Renal cortex interstitium (tissue), 15 donors: ENCODE measurements at places on chromosomes 7 and 10. TPM values are rescaled to one million over a fixed set of nuclear protein-coding genes. Genes with fewer than 3 reads are reported as not detected.
A peak's percentile ranks its signal among the peaks of the same experiment; 100 is the strongest.

GRCh38 chr10:78565841-78566240 is 502.9 kb upstream of the ZMIZ1 start:
- DNase-seq = no peak

DNA sequence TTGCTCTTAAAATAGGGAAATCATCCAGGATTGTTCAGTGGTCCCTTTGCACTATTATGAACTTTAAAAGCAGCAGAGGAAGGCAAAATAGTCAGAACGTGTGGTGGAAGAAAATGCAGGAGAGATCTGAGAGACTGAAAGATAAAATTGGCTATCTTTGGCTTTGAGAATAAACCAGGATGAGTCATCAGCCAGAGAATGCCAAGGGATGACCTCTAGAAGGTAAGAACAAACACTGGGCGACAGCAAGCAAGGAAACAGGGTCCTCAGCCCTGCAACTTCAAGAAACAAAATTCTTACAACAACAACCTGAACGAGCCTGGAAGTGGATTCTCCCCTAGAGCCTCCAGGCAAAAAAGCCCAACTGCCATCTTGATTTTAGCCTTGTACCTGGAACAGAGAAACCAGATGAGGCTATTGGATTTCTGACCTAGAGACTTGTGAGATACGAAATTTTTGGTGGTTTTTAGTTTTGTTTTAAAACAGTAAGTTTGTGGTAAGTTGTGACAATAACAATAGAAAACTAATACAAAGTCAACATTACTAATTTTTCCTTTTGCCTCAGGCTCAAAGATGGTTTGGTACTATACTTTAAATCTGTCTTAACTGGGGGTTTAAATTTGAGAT is 130.2 kb upstream of the CNTNAP2 start:
- DNase-seq = no peak

DNA sequence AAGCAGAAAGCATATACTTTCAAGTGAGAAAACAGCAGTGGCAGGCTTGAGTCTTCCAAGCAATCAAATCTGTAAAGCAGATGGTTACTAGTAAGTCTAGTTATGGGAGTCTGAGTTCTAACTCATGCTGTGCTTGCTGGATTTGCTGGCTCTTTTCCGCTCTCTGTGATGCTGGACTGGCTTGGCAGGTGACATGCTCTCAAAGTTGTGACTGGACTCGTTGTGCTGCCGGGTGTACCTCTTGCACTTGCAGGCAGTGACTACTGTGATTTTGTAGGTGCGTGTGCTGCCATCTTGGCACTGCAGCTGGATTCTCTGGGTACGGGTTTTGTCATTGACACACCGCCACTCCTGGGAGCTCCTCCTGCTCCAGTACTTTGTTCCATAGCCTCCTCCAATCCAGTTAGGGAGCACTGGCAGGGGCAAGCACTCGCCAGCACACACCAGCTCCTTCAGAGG is 3.1 kb downstream of the SOSTDC1 start:
- DNase-seq = no peak

DNA sequence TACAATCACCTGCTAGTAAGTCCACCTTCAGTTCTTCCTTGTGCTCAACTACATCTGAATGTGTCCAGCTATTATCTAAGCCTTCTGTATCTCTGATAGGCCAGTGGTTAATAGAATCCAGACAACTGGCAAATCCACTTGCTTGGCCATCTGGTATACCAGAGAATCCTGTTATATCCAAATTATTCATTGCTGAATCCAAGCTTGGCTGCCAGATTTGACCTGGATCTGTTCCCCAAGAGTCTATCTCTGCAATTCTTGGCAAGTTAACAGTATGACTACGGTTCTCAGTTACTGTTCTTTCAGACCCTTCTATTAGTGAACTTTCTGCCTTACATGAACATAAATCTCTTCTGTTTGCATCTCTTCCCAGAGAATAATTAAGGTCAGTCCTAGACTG is 154.6 kb upstream of the TARP start:
- DNase-seq = no peak

GRCh38 chr7:145534301-145534700 is 582.3 kb upstream of the CNTNAP2 start:
- DNase-seq = no peak

DNA sequence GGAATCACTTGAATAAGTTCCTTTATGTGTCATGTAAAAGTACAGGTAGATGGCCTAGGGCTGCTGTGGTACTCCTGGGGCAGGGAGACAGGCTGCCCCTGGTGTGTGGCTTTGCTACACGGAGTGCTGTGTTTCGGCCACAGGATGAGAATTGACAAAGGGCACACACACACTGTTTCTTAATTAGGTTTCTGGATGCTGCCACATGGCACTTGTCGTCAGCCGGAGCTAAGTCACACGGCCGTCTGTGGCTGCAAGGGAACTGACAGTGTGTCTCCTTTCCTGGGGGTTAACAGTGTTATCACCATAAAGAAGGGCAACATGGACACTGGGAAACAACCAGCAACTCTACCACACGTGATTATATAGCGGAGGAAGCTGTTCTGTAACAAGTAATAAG is 55.7 kb upstream of the CREB5 start:
- DNase-seq = no peak

GRCh38 chr7:100378114-100378755 is 4.9 kb downstream of the PILRA start:
- DNase-seq = no peak

GRCh38 chr10:12908773-12909172 is 92.7 kb downstream of the CCDC3 start:
- no peak for DNase-seq

GRCh38 chr7:30788640-30789333 is 17.6 kb downstream of the MINDY4 start:
- no peak for DNase-seq

DNA sequence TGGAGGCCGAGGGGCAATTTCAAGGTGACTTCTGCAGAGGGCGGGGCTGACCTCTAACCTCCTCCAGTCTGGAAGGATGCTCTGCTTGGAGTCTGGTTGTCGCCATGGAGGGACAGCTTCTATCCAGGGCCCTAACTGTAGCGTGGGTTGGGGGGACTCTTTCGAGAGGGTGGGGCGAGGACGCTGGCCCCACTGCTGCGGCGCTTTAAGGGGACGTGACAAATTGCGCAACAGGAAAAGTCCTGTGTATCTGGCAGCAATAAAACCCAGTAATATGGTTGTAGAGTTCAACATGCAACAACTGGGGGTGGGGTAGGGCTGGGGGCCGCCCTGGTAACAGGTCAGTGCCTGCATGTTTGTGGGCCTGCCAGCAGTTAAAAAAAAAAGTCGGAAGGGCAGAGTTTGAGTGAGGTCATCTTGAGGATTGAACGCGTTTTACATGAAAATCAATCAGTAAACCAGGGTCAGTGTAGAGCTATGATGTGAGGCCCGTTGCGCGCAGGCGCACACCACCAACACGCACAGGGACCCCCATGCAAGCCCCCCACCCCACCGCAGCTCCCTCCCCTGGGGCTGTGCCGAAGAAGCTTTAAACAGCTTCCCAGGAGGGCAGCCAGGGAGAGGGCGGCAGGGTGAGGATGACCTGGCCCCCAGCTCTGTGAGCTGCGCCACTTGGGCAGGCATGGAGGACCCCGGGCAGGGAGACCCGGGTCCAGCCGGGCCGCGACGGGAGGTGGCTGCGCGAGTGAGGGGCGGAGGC is 4.3 kb downstream of the SHH start:
- DNase-seq = no peak

DNA sequence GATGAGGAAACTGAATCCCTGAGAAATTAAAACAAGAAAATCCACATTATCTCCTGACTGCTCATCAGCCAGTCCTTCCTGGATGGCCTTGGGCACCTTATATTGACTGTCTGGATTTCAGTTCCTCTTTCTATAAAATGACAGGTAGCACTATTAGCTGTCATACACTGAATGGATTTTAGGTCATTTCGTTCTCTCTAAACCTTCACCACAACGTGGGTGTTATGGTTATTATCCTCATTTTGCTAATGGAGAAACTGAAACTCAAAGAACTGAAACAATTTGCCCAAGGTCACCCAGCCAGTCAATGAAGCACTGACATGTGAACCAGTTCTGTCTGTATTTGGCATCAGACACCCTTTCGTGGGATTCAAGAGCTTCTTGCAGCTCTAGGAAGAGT is 193.8 kb downstream of the CYP26A1 start:
- DNase-seq = no peak

- DNase-seq = peak; percentile 12
Measured at GRCh38 chr7:109864230-109864629, 1226.7 kb upstream of the LRRN3 start.

GRCh38 chr10:13827076-13827797 is 240.5 kb downstream of the PRPF18 start:
- DNase-seq = no peak

DNA sequence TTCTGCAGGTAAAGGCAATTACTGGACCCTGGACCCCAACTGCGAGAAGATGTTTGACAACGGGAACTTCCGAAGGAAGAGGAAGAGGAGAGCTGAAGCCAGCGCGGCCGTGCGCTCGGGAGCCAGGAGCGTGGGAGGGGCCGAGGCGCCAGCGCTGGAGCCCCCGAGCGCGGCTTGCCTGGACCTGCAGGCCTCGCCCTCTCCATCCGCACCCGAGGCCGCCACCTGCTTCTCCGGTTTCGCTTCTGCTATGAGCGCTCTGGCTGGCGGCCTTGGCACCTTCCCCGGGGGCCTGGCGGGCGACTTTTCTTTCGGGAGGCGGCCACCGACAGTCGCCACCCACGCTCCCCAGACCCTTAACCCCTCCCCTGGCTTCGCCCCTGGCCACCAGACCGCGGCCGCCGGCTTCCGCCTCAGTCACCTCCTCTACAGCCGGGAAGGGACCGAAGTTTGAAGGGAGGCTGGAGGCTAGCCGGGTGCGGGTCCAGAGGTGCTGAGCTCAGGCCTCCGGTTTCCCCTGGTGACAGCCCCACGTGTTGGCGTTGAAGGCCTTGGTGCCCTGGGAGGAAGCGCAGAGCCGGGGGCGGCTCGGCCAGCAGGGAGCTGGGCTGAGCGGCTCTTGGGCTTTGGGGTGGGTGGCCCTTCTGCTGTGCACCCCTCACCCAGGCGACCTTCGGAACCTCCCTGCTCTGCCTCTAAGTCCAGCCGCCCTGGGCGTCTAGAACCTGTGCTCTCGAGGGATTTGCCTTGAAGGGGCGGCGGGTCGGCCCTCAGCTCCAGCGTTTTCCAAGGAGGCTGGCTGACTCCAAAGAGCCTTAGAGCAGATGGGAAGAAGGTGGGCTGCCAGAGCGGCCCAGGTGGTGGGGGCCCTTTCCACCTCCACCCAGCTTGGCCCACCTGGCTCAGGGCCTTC is 1.8 kb downstream of the FOXI2 start:
- no peak for DNase-seq

GRCh38 chr10:85995791-85996190 is 370.8 kb downstream of the GRID1 start:
- DNase-seq = peak; percentile 6

DNA sequence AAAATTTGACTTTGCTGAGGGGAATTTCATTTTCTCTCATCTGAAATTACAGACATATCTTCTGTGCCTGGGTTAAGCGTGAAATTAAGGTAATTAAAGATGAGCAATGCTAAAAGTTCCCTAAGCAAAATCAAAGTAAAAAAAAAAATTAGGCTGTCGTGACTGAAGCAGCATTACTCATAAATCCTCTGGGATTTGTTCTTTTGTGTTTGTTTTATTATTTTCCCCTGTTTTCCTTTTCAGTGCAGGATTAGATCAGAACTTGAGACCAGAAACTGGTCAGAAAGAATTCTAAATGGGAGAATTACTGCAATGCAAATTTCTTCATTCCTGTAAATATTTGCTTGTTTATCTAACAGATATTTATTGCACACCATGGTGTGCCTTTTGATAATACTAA is 141.4 kb upstream of the BET1 start:
- DNase-seq = no peak

DNA sequence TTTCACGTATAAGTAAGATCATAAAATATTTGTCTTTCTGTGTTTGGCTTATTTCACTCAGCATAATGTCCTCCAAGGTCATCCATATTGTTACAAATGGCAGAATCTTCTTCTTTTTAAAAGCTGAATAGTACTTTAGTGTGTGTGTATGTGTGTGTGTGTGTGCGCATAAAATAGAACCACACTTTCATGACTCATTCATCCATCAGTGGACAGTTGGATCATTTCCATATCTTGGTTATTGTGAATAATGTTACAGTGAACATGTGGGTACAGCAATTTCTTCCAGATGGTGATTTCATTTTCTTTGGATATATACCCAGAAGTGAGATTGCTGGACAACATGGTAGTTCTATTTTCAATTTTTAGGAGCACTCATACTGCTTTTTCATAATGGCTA is 622.4 kb downstream of the NRG3 start:
- no peak for DNase-seq

GRCh38 chr7:117158941-117159697 is 163.7 kb downstream of the WNT2 start:
- no peak for DNase-seq

DNA sequence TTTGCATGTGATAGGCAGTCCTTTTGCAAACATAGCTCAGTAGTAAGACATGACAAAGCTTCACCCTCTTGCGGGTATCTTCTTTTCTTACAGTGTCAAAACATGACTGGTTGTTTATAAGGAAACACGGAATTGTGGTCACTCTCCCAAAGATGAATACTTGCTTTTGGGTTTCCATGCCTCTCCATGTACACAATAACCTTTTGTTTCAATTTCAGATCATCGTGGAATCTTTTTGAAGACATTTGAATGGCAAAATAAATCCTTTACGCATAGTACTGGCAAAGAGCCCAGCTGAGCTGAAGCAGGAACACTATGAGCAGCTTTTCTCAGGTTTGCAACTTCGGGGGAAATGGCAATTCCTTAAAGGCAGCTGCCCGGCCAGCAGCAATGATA is 156.8 kb upstream of the FRMD4A start:
- DNase-seq = no peak

DNA sequence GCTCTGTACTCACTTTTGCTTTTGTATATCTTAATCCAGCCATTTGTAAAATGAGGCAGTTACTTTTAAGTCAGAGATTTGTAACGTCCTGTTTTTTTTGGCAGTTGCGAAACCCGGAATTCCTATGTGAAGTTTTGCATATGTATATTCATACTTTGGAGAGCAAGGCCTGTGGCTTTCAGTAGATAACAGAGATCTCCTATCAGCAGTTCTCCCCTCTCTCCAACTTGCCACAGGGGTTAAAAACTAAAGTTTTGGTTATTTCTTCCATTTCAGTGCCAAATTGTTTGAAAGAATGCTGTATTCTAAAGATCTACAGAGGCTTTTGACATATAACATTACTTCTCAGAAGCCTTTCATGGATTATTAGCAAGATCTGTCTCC is 102.4 kb downstream of the EXOC4 start:
- no peak for DNase-seq

Gene NODAL
- 0.14 TPM for polyA plus RNA-seq

Gene LEP
- polyA plus RNA-seq = 0.20 TPM

Gene THSD7A
- polyA plus RNA-seq = 63.1 TPM

Gene HOXA11
- 37.0 TPM for polyA plus RNA-seq

Gene C1GALT1
- 43.1 TPM for polyA plus RNA-seq

Gene TACR2
- 0.18 TPM for polyA plus RNA-seq

Gene OTUD1
- polyA plus RNA-seq = 25.6 TPM

Gene LIPF
- 0.26 TPM for polyA plus RNA-seq
